Body of pancreas (tissue), 4 donors: ENCODE measurements at places on chromosomes 12 and 14.

DNA sequence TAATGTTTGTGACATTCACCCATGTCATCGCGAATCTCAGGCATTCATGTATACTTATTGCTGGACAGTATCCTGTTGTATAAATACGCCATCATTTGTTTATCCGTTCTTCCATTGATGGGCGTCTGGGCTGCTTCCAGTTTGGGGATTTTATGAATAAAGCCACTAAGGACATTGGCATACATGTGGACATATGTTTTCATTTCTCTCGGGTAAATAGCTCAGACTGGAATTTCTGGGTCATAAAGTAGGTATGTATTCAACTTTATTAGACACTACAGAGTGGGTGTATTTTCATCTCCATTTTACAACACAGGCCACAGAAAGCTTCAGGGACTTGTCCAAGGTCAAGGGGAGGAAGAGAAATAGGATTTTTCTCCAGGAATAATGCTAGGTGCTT, 48.9 kb downstream of the HRK start:
- no peak for DNase-seq
- H3K27ac ChIP-seq: no peak overlapping the region
- no peaks in the 10 kb centered on the region for H3K4me1 ChIP-seq

DNA sequence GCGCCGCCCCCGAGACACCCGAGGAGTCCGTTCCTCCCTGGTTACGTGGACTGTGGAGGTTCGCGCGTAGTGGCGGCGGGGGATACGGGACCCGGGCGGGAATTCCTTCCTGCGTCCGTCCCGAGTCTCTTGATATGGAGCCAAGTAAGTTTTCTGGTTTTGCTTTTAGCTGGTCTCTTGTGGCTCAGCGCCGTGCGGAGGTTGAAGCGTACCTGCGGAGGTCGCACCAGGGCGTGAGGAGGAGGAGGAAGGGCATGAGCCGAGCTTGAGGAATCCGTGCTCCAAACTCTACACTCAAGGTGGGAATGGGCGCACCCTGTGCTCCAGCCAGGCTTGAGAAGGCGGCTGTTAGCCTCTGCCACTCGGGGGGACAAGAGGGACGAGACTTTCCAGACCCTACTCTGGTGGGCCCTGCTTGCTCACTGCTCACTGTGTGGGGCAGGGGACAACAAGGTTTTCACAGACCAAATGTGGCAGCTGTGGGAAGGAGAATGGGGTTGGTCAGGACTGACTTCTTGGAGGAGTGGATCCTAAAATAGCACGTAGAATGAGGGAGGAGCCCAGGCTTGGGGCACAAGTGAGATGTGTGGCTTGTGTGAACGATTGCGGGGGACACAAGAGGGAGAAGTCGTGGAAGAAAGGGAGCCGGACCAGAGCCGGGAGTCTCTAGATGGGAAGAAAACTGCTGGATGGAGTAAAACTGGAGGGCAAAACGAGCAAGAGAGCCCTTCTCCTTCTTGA, 577 bp downstream of the ATG101 start:
- no peaks in the 10 kb centered on the region for H3K36me3 ChIP-seq
- peak overlapping the region; percentile 93 for H3K27ac ChIP-seq
- H3K27me3 ChIP-seq: no peaks in the 10 kb centered on the region

- no peak overlapping the region for H3K4me3 ChIP-seq
- no peaks in the 10 kb centered on the region for H3K4me1 ChIP-seq
- no peaks in the 10 kb centered on the region for H3K36me3 ChIP-seq
- H3K27ac ChIP-seq: no peak overlapping the region
- H3K27me3 ChIP-seq: no peaks in the 10 kb centered on the region
- peak; percentile 43 for DNase-seq
Observed at GRCh38 chr12:89980236-89980635, 271.6 kb upstream of the ATP2B1 start.

DNA sequence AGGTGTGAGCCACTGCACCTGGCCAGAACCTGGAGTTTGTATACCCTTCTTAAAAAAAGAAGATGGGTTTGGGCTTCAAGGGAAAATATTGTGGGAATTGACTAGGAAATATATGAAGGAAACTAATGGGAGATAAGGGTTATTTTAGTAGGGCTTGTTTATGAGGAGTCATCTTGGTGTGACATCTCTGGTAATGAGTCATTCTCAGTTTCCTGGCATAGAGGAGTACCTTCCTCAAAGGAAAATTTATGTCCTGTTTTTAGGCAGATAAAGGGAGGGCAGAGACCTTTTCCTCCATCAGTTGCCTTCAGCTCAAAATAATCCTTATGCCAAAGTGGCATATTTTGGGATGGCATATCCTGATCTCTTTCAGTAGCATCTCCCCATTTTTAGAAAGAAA, 30.6 kb upstream of the NFKBIA start:
- DNase-seq: no peak
- no peaks in the 10 kb centered on the region for H3K27me3 ChIP-seq
- H3K4me1 ChIP-seq: no peaks in the 10 kb centered on the region

DNA sequence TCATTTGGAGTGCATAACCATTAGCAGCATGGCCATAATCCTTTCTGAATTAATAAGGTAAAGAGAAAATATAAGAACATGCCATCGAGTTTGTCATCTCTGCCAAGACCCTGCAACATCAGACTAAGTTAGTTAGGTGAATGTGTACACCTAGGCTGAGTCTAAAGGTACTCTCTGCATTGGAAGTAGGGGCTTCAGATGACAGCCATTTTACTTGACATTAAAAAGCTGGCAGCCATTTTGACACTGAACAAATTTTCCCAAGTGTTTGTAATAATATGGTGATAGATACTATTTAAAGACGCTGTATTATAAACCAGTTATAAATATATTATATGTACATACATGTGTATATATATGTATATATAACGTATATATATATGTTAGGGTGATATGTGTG, 79.0 kb downstream of the SUDS3 start:
- no peaks in the 10 kb centered on the region for H3K4me1 ChIP-seq
- no peaks in the 10 kb centered on the region for H3K27me3 ChIP-seq
- no peak for DNase-seq
- H3K36me3 ChIP-seq: no peaks in the 10 kb centered on the region

- no peaks in the 10 kb centered on the region for H3K27me3 ChIP-seq
- no peak overlapping the region for H3K27ac ChIP-seq
- H3K4me1 ChIP-seq: no peaks in the 10 kb centered on the region
- no peak for DNase-seq
- H3K36me3 ChIP-seq: no peaks in the 10 kb centered on the region
Observed at GRCh38 chr14:30541318-30541717, 17.6 kb upstream of the G2E3 start.

DNA sequence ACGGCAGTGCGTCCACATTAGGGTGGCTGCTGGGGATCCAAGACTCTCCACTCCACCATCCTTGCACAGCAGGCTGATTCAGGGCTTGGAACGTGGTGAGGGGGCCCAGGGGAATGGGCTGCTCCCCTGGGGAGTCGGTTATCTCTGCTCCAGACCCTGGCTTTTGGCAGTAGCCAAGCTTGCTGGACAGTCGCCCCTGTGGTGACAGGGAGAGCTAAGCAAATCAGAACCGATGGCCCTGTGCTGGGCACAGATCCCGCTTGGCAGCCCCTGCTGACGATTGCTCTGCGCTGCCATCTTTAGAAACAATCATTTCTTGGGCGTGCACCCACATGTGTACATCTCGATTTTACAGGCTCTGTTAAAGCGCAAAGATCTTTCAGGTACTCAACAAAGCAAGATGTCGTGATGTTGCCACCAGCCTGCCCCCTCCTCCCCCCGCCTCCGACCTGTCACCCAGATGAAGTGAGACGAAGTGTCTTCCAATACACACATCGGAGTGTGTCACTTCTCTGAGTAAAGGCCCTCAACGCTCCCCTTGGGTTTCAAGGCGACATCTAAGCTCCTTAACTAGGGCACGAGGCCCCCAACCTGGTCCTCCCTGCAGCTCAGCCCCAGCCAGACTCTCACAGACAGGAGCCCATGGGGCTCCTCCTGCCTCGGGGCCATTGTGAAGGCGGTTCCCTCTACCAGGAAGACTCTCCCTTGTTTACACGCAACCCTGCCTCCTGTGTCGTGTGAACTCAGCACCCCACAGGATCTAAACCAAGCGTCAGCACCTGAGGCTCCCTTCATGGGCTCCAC, 55.6 kb downstream of the PITPNM2 start:
- H3K4me1 ChIP-seq: peaks cover 16% of the 10 kb centered on the region
- no peak overlapping the region for H3K4me3 ChIP-seq
- H3K27ac ChIP-seq: no peak overlapping the region
- H3K27me3 ChIP-seq: no peaks in the 10 kb centered on the region
